Lung (tissue), 17 donors: ENCODE measurements at places on chromosomes 4 and X. TPM values are rescaled to one million over a fixed set of nuclear protein-coding genes. Genes with fewer than 3 reads are reported as not detected.

FRG1 gene
- 59.7 TPM for polyA plus RNA-seq

KLHL5 gene
- 32.2 TPM for polyA plus RNA-seq

XG gene
- polyA plus RNA-seq: 0.24 TPM

RAI2 gene
- 11.5 TPM for polyA plus RNA-seq

PWWP3B gene
- 0.73 TPM for polyA plus RNA-seq

L1CAM gene
- 0.20 TPM for polyA plus RNA-seq

NPY5R gene
- not detected for polyA plus RNA-seq

DRD5 gene
- not detected for polyA plus RNA-seq

TMEM187 gene
- 3.1 TPM for polyA plus RNA-seq

LIMCH1 gene
- 52.3 TPM for polyA plus RNA-seq

DNA sequence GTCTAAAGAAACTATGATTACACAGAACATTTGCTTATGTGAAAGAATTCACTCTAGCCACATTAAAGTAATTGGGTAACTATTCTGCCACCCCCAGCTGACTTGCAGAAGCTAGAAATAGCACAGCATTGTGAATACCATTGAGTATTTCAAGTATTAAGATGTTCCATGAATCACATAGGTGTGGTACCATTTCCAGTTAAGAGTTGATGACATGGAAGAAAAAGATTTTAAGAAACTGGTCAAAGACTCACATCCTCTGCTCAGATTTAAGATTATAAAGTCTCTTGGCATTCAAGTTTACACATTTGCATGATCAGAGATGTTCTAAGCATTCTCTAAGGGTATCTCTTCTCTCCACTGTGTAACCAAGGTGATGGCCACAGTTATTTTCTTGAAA, 287.5 kb downstream of the CAMK2D start:
- no peak for DNase-seq

- DNase-seq: no peak
Measured at GRCh38 chr4:109128589-109128988, 173.9 kb downstream of the COL25A1 start.

DNA sequence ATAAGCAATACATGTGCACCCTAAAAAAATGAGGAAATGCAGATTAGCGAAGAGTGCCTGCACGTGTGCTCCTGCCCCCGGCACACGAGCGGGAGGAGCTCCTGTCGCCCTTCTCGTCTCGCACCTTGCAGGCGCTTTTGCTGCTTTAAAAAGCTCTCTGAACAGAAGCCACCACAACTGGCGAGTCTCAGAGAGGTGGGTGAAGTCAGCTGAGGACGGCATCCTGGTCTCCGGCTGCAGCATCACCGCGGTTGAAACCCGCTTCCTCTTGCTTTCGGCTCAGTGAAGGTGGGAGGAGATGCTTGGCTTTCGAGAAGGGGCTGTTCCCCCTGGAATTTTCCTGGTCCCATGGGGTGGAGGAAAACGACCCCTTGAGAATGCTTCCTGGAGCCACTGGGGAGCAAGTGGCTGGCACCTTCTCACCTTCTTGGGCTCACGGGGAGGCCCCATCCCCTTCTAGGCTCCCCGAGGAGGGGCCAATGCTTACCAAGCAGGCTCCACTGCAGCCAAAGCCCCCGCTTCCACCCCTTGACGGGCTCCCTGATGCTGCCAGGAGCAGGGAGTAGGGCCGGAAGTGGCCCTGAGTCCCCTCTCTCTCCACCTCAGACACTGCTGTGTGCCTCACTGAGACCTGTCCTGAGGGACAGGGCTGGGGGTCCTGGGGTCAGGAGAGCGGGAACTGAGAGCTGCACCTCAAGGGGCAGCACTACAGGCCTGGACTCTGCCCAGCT, 29.2 kb upstream of the MXD4 start:
- DNase-seq: no peak

GRCh38 chr4:1409491-1410425, 3.5 kb upstream of the NKX1-1 start:
- DNase-seq: no peak

DNA sequence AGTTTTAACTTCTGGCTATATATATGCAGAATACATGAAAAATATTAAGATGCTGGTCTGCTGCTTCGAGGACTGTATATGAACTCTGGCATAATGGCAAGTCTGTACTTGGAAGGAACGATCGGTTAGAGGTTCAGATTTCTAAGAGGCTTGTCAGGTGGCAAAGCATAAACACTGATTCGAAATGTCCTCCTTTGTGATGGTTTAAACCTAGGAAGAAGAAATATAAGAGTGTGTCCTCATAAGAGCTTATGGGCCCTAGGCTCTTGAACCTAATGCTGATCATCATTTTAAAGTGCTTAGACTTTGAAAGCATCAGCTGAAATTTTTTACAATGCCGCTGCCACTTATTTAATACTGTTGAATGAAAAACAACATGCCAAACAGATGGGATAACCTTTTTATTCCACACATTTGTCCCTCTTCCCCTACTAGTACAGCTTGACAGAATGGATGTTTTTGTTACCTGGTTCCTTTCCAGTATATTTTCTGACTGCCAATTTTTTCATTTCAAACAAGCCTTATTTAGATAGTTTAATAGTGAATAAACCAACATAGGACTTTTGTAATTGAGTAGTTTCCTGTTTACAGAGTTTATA, 8.8 kb downstream of the SPRY1 start:
- DNase-seq: no peak

- DNase-seq: no peak
Measured at GRCh38 chr4:180380733-180381132, 1862.5 kb upstream of the TENM3 start.

- DNase-seq: peak; percentile 14
Measured at GRCh38 chr4:26859762-26860156, 882 bp upstream of the STIM2 start.

- peak; percentile 90 for DNase-seq
Measured at GRCh38 chr4:143641361-143641760, 59.1 kb downstream of the FREM3 start.

GRCh38 chr4:148255344-148255720, 186.9 kb downstream of the NR3C2 start:
- DNase-seq: no peak

DNA sequence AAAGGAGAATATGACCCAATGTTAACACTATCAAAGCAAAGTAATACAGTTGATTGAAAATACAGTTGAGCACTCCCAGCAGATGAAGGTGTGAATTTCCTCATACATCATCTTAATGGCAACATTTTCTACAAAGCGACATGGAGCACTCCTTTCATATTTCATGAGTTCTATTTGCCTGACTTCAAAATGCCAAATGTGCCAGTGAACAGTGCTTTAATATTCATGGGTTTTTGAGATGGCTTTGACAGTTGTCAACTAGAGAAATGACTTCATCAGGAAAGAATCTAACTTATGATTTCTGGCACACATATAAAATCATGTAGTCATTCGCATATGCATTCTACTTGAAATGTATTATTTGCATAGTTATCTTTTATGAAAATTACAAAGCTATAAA, 222.4 kb downstream of the GALNTL6 start:
- DNase-seq: no peak

- DNase-seq: no peak
Measured at GRCh38 chr4:134695433-134695832, 493.8 kb upstream of the PABPC4L start.

DNA sequence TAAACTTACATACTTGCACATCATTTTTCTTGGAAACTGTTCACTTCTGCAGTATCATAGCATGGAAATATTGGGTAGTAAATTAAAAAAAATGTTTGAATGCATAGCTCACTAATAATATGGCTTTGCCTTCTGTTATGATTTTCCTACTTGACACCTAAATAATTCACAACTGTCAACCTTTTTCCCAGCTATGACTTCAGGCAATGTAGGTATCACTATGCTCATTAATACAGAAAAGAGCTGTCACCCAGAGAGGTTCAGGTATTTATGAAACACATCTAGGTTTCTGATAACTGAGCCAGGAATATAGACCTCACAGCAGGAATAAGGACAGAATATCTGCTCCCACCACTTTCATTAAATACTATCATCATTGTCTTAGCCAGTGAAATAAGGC, 289.5 kb downstream of the ACTRT1 start:
- no peak for DNase-seq

DNA sequence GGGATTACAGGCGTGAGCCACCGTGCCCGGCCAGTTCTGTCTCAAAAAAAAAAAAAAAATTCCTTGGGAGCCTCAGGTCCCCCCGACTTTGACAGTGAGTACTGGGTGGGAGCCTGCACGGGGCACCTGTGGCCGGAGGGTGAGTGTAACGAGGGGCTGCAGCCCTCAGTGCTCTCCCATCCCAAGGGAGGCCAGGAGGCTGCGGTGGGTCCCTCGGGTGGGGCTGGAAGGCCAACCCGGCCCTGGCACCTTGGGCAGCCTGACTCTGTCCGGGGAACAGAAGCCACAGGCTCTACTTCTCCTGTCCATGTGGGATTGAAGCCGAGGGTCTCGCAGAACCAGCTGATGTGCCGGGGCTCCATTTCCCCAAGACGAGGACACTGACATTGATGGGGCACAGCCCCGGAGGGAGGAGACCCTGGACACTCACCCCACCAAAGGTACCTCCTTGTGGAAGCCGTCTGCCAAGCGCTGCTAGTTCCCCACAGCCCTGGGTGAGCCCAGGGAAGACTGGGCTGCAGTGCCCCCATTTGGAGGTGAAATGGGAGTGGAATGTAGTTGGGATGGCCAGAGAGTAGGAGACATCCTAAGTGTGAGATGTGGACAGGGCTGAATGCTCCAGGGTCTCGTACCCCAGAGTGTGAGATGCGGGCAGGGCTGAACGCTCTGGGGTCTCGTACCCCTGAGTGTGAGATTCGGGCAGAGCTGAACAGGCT, 2.3 kb upstream of the SLC26A1 start:
- DNase-seq: no peak

DNA sequence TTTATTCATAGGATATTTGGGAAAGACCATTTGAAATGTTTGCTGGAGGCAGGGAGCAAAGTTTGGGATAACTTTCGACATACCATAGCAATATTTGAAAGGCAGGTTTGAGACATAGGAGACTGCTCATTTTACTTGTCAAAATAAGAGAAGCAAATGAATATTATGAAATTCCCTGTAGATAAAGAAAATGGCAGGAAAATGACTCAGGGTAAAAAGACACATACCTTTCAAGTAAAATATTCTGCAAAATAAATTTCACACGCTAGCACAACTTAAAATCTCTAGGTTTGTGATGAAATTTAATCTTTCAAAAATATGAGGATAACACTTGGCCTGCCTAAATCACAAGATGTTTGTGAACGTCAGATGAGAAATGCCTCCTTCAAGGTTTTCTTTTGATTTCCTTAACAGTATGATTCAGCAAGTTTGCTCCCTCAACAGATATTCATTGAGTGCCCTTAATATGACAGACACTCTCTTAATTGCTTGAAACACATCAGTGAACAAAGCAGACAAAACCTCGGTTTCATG, 6.6 kb downstream of the TMEM156 start:
- DNase-seq: no peak

DNA sequence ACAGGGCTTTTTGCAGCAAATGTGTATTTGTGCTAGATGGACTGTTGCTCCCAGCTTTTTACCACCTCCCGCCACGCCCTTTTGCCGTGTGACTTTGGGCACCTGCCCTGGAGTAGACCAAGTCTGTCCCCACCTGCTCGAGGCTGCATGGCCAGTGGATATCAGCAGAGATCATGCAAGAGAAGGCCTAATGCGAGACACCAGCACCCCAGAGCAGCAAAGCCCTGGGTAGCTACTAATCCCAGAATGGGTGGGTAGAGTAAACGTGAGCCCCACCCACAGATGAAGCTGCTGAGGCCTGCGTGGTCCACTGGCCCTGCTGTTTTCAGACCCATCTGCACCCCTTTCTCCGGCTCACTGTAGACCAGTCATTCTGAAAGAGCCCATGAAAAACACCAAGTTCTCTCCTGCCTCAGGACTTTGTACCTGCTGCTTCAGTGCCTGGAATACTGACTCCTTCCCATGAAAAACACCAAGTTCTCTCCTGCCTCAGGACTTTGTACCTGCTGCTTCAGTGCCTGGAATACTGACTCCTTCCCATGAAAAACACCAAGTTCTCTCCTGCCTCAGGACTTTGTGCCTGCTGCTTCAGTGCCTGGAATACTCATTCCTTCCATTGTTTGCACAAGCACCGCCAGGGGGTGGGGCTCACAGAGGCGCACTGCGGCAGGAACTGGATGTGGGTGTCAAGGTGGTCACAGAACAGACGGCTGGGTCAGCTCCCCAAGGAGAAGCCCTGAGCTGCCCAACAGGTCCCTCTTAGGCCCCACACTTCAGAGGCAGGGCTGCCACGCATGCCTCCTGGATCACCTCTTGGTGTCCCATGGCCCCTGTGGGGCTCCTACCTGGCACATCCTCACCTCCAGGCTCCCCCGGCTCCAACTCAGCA, 5.1 kb upstream of the TNIP2 start:
- no peak for DNase-seq

DNA sequence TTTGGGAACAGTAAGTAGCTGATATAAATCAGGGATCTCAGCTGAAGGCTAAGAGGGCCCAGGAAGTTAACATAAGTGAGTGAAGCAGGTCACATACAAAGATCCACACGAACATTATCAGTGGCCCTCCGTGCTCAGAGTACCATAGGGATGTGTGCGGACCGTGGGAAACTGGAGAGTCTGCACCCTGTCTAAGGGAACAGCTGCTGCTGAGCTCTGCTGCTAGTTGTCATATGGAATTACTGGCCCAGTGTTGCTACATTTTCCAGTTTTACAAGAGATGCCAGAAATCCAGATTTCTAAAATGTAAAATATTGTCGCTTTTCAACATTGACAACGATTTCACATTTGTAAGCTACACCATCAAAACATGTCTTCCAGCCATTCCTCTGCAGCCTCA, 90.5 kb downstream of the RTL5 start:
- peak; percentile 47 for DNase-seq

GRCh38 chr4:181611033-181611711, 632.0 kb upstream of the TENM3 start:
- no peak for DNase-seq

DNA sequence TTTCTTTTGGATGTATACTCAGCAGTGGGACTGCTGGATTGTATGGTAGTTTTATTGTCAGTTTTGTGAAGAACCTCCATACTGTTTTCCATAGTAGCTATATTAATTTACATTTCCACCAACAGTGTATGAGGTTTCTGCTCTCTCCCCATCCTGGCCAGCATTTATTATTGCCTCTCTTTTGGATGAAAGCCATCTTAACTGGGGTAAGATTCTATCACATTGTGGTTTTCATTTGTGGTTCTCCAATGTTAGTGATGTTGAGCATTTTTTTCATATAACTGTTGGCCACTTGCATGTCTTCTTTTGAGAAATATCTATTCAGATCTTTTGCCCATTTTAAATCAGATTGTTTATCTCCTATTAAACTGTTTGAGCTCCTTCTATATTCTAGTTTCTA, 27.6 kb downstream of the QRFPR start:
- no peak for DNase-seq

GRCh38 chr4:93461541-93461940, 367.0 kb upstream of the ATOH1 start:
- peak; percentile 74 for DNase-seq

DNA sequence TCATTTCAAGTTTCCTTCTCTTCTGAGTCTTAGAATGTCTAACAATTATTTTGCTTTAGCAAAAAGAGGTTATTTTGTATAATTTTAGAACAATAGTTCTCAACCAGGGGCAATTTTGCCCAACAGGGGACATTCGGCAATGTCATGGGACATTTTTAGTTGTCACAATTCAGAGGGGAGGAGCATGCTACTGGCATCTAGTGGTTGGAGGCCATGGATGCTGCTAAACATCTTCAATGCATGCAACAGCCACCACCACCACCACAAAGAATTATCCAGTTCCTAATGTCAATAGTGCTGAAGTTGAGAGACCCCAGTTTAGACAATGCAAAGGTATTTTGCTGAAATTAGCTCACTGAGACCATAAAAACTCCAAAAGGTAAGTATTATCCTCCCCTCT, 122.5 kb downstream of the ARHGAP6 start:
- DNase-seq: no peak
